RPMI8226 (cell line): ENCODE measurements at places on chromosomes 3 and 15.

- no peak for DNase-seq
Observed at GRCh38 chr3:150238048-150238802, 169.9 kb upstream of the TSC22D2 start.

- no peak for DNase-seq
Observed at GRCh38 chr3:167151636-167152035, 228.5 kb downstream of the ZBBX start.

- DNase-seq = no peak
Observed at GRCh38 chr3:134810052-134810435, 15.0 kb downstream of the EPHB1 start.

- DNase-seq = no peak
Observed at GRCh38 chr3:135329479-135329878, 534.4 kb downstream of the EPHB1 start.

GRCh38 chr3:124486324-124486723, 243.9 kb upstream of the UMPS start:
- DNase-seq = no peak

DNA sequence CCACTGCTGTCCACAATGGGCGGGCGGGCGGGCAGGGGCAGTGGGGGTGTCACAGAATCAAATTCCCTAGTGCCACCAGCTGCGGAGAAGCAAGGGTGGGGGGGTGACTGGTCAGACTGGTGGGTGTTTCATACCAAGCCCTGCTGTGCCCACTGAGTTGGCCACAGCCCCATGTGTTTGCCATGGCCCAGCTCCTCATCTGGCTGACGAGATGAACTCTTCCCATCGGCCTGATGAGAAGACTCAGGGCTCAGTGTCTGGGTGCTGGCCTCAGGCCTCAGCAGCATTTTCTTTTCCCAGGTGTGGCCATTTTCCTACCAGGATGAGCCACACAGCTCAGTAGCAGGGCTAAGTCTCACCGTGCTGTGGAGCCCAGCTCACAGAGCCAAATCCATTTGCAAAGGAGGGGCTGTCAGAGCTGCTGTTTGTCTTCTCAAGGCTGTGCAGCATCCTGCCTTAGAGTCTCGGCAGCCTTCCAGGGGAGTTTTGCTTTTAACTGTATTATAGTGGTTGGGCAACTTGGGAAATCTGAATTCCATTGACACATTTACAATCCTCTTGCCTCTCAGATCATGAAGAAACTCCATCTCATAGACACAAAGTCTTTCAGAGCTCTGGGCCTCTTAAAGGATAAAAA, 176.8 kb downstream of the ABHD5 start:
- no peak for DNase-seq
